ENCODE measurements at places on chromosomes 1 and 21.
A peak's percentile ranks its signal among the peaks of the same experiment; 100 is the strongest.

- DNase-seq = peak; percentile 97
Observed at GRCh38 chr1:12596007-12596821, 21.8 kb downstream of the DHRS3 start.

GRCh38 chr1:218369688-218370511 lies 24.8 kb downstream of the TGFB2 start:
- DNase-seq = no peak

GRCh38 chr1:170881268-170882265 lies 53.8 kb upstream of the MROH9 start:
- peak; percentile 38 for DNase-seq

DNA sequence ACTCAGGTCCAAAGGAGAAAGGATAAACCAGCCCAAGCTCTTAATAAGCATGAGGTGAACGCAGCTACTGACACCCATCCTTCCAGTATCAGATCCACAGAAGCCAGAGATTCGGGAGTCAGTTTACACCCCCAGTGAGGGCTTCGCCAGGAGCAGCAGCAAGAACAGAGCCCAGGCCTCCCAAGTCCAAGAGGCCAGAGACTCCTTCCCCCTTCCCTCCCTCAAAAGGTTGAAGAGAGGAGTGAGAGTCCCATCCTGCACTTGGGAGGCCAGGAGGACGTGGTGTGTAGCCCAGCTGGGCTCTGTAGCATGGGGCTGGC lies 72.8 kb downstream of the MRPL37 start:
- no peak for DNase-seq

DNA sequence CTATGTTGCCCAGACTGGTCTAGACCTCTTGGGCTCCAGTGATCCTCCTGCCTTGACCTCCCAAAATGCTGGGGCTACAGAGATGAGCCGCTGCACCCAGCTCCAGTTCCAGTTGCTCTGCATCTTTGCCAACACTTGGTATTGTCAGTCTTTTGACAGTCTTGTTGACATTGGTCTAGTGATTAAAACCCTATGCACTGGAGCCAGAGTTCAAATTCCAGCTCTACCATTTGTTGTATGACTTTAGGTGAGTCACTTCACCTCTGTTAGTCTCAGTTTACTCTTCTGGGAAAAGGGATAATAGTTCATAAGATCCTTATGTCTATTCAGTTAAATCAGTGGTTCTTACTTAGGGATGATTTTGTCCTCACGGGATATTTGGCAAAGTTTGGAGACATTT lies 32.9 kb upstream of the MED18 start:
- no peak for DNase-seq

- DNase-seq = no peak
Observed at GRCh38 chr21:42114646-42115045, 43.5 kb downstream of the UMODL1 start.

DNA sequence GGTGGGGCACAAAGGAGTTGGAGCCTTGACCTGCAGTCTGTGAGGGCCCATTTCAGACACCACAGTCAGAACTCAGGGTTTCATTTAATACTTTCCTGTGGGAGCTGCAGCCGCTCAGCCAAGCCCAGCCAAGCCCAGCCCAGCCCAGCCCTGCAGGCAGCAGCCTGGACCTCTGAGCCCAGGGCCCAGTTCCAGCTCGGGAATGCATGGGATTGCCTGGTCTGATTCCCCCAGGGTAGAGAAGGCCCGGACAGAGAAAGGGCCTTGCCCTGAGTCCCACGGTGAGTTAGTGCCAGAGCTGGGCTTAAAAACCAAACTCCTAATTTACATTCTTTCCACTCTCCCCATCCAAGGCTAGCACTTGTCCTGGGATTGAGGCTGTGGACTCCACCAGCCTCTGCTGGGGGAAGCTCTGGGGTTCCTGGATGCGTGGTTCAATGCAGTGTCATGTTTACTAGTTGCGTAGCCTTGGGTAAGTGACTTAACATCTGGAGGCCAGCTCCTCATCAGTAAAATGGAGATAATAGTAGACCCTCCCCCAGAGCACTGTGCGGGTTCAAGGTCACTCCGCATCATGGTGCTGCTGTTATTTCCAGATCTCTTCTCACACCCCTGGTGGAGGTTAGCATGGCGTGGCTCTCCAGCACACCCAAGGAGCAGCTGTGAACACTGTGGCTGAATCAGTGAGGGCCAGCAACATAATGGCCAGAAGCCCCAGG lies 29.2 kb upstream of the PKP1 start:
- no peak for DNase-seq

DNA sequence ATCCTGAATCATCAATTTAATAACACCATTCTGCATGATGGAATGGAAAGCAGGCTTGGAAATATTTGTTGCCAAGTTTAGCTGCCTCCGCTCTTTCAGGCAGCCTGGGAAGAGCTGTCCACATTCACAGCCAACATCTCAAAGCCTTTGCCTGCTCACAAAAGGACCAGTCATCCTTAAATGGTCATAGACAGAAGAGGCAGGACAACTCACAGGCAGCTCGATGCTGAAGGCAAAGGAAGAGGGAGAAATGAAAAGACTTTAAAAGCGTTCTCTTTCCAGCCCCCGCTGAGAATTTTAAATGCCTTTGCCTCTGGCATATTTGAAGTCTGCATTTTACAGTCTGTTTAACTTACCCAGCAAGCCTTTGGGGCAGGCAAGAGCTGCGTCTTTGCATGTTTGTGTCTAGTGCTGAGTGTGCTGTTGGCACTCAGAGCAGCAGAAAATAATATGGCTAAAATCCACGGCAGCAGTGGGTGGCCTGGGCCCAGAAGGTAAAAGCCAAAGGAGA lies 68.9 kb downstream of the NMNAT2 start:
- DNase-seq = peak; percentile 16

GRCh38 chr1:59506952-59507351 lies 210.1 kb downstream of the FGGY start:
- no peak for DNase-seq

DNA sequence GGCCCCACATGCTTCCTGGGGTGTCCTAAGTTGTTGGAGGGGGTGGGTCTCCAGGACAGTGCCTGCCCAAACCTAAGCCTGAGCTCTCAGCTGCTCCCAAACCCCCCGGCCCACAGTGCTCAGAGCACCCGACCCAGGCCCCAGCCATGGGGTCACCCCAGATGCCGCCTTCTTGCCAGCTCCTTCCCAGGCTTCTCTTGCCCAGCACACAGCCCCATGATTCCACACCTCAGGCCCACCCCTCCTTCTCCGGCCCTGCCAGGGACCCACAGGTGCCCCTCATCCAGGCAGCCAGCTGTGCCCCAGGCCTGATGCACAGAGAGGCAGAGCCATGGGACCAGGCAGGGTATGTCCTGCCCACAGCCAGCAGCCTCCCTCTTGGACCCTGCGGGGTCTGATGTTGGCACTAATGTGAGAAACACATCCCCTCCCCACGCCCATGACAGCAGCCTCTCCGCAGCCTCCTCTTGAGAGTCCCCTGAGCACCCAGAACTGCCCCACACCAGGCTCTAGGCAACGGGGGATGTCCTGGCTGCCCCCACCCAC lies 4.9 kb downstream of the WNT9A start:
- no peak for DNase-seq

- DNase-seq = no peak
Observed at GRCh38 chr1:226553924-226554282, 5.3 kb downstream of the STUM start.

DNA sequence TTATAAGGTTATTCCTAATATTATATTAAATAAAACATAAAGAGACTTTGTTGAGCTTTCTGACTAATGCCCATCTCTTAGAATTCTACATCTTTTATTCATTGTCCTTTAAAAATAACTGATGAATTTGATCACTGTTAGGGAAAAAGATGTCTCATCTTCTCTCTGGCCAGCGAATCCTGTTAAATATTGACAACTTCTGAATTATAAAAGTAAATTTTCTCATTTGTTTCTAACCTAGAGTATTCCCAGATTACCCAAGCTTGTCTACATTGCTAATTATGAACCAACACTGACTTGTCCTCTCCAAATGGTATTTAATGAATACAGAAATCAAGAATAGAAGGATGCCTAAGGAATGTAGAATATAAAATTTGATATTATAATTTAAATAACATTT lies 24.8 kb upstream of the KCTD3 start:
- DNase-seq = no peak

DNA sequence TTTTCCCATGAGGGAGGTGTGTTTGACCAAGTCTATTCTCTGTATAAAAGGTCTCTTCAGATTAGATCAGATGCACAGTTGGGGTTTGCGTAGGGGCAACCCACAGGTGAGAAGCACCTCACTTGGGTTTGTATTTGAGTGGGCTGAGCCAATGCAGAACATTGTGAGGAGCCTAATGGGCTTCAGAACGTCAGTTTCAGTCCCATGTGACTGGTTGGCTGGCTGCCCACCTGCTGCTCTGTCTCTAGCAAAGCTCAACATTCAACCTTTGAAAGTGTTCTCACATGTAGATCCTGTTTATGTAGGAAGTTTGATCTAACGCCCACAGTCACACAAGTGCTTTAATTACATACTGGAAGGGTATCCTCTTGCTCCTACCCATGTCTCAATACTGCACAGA lies 105.5 kb downstream of the FASLG start:
- no peak for DNase-seq

Data from astrocyte of the cerebellum (primary cell).